ENCODE measurements at places on chromosomes 4 and X.

DNA sequence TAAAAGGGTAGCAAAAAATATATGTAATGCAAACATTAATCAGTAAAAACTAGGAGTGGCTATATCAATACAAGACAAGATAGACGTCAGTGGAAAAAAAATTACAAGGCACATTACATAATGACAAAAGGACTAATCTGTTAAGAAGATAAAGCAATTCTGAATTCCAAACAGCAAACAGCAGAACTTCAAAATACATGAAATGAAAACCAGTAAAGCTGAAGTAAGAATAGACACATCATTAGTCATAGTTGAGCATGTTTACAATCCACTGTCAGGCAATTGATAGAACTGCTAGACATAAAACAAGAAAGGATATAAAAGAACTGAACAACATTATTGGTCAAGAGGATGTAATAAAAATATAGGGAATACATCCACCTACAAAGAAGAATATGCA, 12.2 kb downstream of the SULT1B1 start:
- DNase-seq = no peak

GRCh38 chr4:143302536-143302935, 34.1 kb upstream of the GAB1 start:
- no peak for DNase-seq

DNA sequence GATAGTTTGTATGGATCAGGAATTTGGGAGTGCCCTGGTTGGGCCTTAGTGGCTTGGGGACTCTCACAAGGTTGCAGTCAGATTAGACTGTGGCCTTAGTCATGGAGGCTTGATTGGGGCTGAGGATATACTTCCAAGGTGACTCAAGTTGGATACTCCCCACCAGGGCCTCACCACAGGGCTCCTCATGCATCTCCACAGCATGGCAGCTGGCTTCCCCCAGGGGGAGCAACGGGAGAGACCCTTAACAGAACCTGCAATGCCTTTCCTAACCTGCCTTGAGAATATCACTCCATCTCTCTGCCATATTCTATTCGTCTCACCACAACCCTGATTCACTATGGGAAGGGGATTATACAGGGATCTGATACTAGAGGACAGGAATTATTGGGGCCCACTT, 161.9 kb downstream of the RELL1 start:
- no peak for DNase-seq

- DNase-seq = peak; percentile 63
Measured at GRCh38 chr4:144699565-144699964, 53.6 kb downstream of the HHIP start.

DNA sequence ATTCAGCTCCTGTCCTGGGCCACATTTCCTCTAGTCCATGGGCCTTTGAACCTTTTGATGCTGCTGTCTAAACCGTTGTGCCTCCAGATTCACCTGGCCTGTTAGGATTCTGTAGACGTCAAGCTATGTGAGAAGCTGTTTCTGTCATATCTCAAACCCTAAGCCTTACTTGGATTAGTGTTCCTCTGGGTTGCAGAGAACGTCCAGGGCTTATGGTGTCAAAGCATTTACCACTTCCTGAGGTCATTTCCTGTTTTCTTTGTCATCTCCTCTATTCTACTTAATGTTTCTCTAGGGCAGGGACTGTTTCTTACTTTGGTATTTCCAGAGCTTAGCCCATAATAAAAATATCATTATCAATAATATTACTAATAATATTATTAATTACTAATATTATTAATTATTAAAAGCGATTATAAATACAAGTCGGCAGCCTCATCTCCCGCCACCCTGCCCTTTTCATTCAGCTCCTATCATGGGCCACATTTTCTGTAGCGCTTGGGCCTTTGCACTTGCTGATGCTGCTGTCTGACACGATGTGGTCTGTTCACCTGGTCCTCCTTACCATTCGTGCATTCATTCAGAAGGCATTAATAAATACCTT, 19.1 kb downstream of the PRIMPOL start:
- DNase-seq = peak; percentile 48

DNA sequence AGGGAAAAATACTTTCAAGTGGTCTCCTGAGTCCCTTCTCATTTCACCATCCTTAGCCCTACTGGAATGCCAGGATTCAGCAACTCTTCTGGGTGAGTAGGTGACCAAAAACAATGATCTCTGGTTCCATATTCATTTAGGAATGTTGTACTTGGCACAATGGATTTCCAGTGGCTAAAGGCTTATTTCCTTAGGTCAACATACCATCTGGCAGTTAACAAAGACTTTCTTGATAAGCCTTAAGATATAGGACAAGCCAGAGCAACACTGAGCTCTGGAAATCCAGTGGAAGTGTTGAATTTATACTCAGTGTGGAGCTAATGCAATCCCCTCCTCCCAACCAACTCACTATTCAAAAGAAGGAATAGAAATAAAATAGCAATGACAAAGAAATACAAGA, 139.4 kb upstream of the EMCN start:
- no peak for DNase-seq

DNA sequence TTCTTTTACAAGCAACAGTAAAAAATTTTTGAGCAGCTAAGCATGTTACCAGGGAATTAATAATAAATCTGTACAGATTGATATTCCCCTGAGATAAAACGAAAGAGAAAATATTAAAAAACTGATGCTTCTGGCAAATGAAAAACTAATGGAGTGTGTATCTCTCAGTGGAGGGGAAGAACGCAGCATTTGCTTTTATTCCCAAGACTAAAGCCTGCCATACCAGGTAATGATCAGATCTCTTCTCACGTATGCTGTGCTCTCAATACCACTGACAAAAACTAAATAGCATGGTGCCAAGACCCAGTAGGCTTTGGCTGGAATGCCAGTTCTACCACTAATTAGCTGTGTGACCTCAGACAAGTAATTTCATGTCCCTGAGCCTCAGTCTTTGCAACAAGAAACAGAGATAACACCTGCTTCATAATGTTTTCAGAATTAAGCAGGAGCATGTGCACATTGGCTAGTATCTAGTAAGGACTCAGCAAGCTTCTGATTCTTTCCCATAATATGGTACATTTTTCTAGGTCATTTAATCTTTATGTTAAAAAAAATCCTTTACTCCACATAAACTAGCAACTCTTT, 179.6 kb downstream of the CENPC start:
- no peak for DNase-seq

All from kidney capillary endothelial cell (primary cell).